ENCODE measurements at places on chromosomes 6 and 20.

DNA sequence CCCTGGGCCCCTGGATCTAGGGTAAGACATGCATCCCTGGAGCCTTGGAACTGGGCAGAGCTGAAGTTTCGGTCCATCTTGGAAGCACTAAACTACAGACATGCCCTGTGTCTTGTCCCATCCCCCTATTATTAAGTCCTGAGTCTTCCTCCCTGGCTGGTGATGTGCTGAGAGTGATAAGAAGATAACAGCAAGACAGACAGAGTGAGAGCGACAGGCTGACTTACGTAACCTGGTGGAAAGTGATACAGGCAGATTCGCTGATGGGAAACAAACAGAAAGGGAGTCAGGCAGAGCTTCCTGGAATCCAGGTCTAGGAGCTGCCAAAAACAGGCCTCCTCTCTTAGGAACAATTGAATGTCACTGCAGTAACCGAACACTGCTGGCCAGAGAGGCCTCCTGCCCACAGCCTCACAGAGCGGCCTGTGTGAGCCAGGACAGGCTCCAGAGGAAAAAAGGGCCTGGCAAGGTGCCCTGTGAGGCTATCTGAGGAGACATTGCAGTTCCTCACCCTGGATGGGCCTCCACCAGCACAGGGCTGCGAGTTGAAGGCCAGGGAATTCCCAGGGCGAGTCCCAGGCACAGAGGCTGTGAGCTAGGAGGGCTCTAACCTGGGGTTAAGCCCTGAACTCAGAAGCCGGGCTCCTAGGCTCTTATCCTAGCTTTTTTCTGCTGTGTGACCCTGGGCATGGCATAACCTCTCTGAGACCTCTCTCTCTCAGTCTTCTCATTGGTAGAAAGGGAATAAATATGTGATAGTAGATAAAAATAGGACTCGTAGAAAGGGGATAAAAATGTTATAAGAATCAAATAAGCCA is 34.2 kb upstream of the B4GALT5 start:
- DNase-seq = peak; percentile 67

- DNase-seq = no peak
Observed at GRCh38 chr6:138430361-138431145, 26.5 kb downstream of the HEBP2 start.

DNA sequence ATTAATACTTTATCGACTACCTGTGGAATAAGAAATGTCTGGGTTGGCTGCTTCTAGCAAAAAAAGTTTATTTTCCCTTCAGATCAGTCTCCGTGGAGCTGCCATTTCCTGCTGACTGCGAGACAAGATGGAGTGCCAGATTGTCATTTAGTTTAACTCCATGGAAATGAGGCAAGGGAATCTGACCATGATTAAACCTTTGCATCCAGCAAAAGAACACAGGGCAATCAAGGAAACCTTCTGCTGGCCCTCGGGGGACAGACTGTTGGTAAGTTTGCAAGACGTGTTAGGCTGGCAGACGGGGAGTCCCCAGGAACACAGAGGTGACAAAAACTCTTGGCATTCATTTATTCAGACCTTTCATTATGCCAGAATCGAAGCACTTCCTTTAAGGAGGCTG is 52.2 kb upstream of the SPACA1 start:
- no peak for DNase-seq

GRCh38 chr6:32982702-32983492 is 14.5 kb downstream of the BRD2 start:
- peak; percentile 50 for DNase-seq
